Nephron progenitor cell (in vitro differentiated cells): ENCODE measurements at places on chromosomes 11 and 22.

- DNase-seq, result no peak
These were observed 102.8 kb upstream of the DRD2 start for GRCh38 chr11:113578033-113578380.

DNA sequence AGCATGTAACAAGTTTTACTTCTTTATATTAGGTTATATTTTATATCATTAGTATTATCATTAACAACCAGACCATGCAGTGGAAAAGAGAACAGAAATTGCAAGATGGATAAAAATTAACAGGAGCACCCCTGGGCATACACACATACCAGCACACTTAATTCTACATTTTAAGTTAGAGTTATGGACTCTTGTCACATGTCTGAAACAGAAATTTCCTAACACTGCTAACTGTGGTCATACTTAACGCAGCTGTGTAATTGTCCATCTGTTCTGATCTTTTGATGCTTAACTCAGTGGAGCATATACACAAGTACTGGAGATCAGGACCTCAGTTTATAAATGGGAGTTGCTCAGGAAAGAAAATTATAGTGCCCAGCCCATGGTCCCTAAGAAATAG is 358 bp downstream of the OR52H1 start:
- DNase-seq, result no peak

DNA sequence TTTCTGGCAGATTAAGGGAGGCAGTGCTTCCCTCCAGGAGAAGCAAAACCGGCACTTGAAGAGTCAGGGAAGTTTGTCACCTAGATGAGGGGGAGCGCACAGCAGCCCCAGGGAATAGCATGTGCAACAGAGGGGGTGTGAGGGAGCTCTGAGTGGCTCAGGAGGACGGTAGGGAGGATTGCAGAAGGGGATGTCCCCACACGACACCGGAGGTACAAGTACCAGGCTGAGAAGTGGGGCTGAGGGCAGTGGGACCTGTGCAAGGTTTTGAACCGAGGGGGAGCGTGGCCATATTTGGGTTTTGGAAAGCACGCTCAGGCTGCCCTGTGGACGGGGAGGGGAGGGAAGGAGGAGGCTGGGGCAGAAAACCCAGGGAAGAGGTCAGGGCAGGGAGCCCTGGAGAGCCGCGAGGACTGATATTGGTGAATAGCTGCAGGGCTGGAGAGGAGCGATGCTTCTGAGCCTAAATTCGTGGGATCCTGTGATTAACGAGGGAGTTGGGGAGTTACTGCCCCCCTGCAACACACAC is 17.9 kb upstream of the TMPRSS6 start:
- DNase-seq, result no peak

DNA sequence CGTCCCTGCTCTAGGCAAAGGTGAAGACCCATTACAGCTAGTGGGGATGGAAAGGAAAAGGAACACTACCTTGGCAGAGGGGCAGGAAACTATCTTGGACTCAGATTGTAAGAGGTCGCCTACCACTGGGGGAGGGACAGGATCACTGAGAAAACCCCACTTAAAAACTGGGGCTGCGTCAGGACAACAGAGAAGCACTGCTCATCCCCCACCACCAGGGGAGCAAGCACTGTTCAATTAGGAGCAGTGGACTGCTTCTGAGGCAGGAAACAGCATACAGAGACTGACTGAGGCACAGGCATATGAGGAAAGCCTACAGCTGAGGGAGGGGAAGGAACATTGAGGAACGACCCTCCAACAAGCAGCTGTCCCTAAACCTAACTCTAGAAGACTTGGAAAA is 20.8 kb upstream of the DLAT start:
- no peak for DNase-seq

DNA sequence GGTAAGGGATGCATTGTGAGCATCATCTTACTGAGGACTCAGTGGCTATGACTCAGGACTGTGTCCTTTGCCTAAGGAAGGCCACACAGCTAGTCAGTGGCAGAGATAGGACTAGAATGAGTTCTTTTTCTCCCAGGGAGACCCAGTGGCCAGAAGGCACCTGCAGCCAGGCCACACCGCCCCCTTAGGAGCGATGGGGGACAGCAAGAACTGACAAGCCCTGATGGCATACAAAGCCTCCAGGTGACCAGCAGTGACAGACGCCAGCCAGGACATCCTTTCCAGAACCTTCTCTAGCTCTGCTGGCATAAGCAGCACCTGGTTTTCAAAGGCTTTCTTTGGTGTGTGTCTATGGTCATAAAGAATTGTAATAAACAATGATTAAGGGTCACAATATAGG is 240.1 kb downstream of the ST3GAL4 start:
- DNase-seq, result no peak

- DNase-seq, result no peak
These were observed 54.4 kb upstream of the SYN3 start for GRCh38 chr22:33112580-33112979.
